DND-41 (cell line): ENCODE measurements at places on chromosomes 12 and 14.

GRCh38 chr14:91327250-91327595 lies 82.7 kb upstream of the GPR68 start:
- DNase-seq = no peak

DNA sequence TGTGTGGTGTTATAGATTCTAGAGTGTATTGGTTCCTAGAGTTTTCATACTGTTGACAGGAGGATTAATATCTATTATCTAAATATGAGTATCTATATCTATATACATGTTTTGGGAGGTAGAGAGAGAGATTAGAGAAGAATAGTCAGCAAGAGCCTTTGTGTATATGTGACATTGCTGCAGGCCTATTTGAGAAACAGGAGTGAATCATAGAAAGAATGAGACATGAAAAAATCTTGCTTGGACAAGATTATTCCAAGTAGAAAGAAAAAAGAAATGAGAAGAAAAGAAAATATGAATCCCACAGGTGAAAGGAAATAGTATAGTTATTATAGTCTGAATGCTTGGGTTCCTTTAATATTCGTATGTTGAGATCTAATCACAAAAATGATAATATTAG lies 720.4 kb downstream of the RERGL start:
- DNase-seq = no peak

GRCh38 chr14:72790887-72791566 lies 102.9 kb downstream of the DPF3 start:
- DNase-seq = no peak

DNA sequence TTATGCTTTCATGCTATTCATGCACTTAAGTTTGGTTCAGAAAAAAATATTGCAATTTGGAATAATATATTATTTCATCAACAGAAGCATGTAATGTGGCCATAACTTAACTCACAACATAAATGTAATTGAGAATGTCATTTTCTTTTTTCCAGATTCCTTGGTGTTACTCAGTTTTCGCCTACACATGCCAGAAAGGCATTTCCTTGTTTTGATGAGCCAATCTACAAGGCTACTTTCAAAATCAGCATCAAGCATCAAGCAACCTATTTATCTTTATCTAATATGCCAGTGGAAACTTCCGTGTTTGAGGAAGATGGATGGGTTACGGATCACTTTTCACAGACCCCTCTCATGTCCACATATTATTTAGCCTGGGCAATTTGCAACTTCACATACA lies 14.4 kb downstream of the TRHDE start:
- DNase-seq = no peak

DNA sequence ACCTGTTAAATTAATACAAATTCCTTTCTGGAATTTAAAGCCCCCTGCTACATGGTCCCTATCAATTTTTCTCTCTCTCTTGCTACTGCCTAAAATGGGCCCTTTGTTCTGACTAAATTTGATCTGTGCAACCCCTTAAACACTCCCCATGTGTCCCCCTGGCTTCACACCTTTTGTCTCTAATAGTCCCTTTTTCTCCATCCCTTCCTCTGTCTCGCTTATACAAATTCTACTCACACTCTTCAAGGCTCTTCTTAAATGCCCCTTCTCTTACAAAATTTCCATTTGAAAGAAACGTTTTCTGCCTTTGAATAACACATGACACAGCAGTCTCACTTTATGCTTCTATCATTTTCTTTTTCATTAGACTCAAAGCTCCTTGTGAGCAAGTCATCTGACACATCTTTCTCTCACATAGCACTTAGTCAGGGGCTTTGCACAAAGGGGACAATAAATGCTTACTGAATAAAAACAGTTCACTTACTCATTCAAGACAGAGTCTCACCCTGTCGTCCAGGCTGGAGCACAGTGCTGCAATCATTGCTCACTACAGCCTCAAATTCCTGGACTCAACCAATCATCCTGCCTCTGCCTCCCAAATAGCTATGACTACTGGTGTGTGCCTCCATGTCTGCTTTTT lies 41.5 kb upstream of the NR2C1 start:
- DNase-seq = no peak

DNA sequence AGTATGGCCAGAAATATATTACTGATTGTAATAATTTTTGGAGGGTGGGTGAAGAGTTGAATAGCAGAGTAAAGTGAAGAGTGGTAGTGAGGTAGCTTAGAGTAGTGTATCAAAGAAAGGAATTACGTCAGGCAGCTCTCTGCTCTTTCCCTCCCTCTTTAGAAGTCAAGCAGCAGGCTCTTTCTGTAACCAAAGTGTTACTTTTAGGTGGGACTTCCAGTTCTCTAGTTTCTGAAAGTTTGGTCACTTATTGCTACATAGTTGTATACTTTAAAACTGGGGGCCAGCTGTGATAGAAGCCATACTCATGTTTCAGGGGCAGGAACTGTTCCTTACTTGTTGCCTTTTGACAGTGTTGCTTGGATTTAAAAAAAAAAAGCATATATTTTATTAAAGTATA lies 30.6 kb downstream of the ATF7IP start:
- DNase-seq = no peak

GRCh38 chr12:131959641-131960589 lies 10.2 kb downstream of the EP400 start:
- DNase-seq = no peak

GRCh38 chr14:102462391-102462790 lies 47.2 kb downstream of the ANKRD9 start:
- DNase-seq = no peak

GRCh38 chr14:105167303-105168092 lies 1.1 kb downstream of the JAG2 start:
- DNase-seq = no peak

DNA sequence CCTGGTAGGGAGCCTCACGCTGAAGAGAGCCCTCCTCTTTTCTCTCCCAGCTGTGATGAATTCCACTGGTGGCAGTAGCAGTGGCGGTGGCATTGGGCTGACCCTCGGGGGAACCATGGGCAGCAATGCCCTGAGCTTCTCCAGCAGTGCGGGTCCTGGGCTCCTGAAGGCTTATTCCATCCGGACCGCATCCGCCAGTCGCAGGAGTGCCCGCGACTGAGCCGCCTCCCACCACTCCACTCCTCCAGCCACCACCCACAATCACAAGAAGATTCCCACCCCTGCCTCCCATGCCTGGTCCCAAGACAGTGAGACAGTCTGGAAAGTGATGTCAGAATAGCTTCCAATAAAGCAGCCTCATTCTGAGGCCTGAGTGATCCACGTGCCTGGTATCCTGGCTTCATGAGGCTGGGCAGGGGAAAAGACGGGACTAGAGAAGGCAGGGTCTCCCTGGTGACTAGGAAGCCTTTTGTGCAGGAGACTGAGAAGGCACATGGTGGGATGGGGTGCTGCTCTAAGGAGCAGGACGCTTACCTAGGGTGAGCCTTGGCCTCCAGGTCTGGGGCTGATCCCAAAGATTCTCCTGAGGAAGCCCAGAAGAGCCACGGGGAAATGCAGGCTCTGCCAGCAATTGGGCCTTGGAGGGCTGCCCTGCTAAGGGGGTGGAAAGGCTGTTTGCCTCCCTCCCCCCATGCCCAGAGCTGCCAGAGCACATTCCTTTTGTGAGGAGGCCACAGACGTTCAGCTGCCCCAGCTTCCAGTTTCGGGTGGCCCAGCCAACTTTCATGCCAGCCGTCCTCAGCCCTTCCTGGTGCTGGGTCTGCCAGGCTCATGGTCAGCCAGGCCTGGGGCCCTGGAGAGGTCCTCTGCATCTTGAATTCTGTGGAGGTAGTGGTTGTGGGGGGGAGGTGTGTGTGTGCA lies 15.8 kb downstream of the KRT7 start:
- DNase-seq = no peak

- DNase-seq = no peak
These were observed 4.2 kb downstream of the KRT82 start for GRCh38 chr12:52401926-52402325.

DNA sequence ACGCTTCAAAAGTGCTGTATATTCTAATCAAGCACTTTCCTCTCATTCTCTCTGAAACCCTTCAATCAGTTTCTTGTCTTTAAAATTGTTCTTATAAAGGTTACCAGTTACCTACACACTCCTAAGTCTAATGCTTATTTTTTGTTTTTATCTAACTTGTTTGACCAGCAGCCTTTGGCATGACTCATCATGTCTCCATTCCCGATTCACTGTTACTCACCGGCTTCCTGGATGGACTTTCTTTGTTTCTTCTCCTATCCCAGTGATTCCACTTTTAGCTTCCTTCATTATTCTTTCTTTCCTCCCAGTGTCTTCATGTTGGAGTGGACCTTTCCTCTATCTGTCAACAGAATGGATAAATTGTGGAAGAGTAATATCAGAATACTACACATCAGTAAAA lies 368.6 kb upstream of the CCDC196 start:
- DNase-seq = no peak

- DNase-seq = no peak
These were observed 142.7 kb downstream of the BCL11B start for GRCh38 chr14:99129211-99129696.

DNA sequence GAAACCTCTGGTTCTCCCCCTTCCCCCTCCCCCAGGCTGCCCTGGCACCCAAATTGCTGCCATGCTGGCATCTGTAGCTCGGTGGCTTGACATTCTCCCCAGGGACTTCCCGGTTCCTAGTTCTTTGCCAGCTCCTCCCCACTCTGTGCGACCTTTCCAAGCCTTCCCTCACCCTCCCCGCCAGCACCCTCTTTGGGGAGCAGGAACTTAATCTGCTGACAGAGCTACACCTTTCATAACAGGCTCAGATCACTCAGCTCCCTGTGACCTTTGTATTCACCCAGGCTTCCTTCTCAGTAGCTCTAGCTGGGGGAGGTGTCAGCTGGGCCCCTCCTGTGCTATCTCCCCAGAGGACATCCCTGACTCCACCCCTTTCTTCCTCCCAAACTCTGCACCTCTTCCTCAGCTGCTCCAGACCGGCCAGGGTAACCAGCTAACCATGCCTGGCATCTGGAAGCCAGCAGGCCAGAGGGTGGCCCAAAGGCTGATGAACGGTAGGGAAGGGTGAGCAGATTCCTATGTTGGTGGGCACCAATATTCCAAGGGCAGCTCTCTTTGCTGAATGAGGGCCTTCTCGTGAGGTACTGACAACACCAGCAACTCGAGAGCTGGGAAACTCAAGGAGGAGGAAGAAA lies 1.8 kb upstream of the COX14 start:
- no peak for DNase-seq

GRCh38 chr12:22684140-22685118 lies 59.5 kb downstream of the ETNK1 start:
- DNase-seq = no peak

DNA sequence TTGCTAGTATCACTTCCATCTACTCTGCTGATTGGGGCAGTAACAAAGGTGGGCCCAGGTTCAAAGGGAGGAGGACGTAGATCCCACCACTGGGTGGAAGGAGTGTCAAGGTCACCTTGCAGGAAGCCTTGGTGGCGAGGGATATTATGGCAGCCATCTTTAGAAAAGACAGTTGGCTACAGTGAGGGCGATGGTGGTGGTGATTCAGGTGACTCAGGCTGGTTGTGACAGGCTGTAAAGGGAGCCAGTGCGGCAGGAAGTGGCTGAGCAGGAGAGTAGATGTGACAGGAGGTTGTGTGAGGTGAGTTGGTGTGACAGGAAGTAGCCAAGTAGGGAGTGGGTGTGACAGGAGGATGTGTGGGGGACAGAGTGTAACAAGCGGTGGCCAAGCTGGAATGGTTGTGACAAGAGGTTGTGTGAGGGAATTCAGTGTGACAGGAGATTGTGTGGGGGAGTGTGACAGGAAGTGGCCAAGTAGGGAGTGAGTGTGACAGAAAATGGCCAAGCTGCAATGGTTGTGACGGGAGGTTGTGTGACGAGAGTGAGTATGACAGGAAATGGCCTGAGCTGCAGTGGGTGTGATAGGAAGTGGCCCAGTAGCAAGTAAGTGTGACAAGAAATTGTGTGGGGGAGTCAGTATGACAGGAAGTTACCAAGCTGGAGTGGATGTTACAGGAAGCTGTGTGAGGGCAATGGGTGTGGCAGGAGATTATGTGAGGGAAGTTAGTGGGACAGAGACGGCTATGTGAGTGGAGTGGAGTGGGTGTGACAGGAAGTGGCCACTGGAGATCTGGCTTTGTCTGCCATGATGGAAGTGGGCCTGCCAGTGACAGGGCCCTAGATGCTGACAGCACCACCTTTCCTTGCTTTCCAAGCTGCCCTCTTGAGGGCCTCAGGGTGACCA lies 136.5 kb upstream of the MYL2 start:
- peak; percentile 66 for DNase-seq

DNA sequence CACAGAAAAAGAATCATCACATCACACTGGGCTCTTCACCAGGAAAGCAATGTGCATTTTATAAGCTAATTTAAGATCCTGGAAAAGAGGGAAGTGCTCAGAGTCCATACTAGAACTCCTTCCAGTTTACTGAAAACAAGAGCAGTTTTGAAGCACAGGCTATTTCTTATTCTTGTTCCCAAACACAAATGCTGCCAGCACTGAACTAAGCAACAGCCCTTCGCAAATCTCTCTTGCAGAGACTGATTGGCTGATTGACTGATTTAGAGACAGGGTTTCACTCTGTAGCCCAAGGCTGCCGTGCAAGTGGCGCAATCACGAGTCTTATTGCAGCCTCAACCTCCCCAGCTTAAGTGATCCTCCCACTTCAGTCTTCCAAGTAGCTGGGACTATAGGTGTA lies 44.8 kb downstream of the BCL2L14 start:
- no peak for DNase-seq

GRCh38 chr12:97763113-97763512 lies 300.5 kb downstream of the RMST start:
- DNase-seq = no peak

DNA sequence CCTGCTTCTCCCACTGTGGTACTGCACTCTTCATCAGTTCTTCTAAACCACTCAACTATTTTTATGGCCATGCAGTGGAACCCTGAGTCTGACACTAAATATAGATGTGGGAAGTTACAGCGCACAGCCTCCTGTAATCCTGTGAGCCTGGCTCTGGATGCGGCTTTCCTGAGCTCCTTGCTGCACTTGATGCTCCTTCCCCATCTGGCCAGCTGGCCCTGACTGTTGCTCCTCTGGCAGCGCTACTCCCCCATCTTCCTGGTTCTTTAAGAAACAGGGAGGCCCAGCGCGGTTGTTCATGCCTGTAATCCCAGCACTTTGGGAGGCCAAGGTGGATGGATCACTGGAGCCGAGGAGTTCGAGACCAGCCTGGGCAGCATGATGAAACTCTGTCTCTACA lies 24.6 kb downstream of the IQSEC3 start:
- DNase-seq = no peak

DNA sequence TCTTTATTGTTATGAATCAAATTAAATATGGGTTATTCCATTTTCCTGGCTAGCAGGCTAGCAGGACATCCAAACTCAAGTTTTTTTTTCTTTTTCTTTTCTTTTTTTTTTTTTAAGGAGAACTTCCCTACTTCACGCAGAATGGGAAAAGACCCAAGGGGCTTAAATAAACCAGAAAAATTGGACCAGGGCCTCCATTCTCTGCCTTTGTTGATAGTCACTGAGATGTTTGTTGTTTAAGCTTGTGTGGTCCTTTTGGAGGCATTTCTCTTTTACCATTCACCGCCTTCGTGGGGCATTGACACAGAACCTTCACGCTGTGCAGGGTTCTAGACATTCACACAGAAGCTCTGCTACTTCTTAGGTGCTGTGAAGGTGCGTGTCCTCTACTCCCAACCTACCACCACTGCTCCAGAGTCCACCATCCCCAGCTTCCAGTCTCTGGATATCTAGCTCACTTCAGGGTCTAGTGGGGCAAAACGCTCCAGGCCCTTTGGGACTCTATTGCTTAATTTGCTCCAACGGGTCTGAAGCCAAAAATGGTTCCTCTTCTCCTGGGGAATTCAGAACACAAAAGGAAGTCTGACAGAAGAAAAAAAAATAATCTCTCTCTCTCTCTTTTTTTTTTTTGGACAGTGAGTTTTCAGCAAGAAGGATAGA lies 301.3 kb downstream of the AEBP2 start:
- no peak for DNase-seq

GRCh38 chr12:75487308-75487707 lies 6.8 kb downstream of the GLIPR1 start:
- no peak for DNase-seq
